ENCODE measurements at places on chromosomes 2 and 18. TPM values are rescaled to one million over a fixed set of nuclear protein-coding genes. Genes with fewer than 3 reads are reported as not detected.

DSG4 gene
- polyA plus RNA-seq = 0.04 TPM

SPEG gene
- 9.7 TPM for polyA plus RNA-seq

CYS1 gene
- 6.1 TPM for polyA plus RNA-seq

RNF144A gene
- 79.3 TPM for polyA plus RNA-seq

EGR4 gene
- polyA plus RNA-seq = not detected

CLEC4F gene
- not detected for polyA plus RNA-seq

POU3F3 gene
- 92.1 TPM for polyA plus RNA-seq

GALNT5 gene
- 0.44 TPM for polyA plus RNA-seq

DSG3 gene
- not detected for polyA plus RNA-seq

CDK15 gene
- 1.1 TPM for polyA plus RNA-seq

CCDC85A gene
- polyA plus RNA-seq = 1.8 TPM

COLEC12 gene
- 36.5 TPM for polyA plus RNA-seq

- peak; percentile 79 for DNase-seq
These were observed 266.5 kb downstream of the TCF4 start for GRCh38 chr18:55321265-55322177.

- DNase-seq = no peak
These were observed 92.8 kb upstream of the OTOS start for GRCh38 chr2:240232961-240233884.

DNA sequence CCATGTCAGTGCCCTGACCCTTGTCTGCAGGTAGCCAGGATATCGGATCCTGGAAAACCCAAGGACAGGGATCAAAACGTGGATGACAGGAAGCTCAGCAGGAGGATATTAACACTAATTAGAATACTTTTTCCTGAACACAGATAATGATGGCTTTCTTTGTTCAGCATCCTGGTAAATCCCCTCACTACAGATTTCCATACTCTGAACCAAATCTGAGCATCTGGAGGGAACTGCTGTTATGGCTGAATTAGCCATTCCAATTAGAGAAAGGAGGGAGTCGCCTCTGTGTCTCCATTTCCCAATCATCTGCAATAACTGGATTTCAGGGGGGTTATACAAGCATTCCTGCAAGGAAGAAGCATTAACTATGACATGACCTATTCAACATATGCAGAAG, 24.4 kb downstream of the CXCR4 start:
- no peak for DNase-seq

DNA sequence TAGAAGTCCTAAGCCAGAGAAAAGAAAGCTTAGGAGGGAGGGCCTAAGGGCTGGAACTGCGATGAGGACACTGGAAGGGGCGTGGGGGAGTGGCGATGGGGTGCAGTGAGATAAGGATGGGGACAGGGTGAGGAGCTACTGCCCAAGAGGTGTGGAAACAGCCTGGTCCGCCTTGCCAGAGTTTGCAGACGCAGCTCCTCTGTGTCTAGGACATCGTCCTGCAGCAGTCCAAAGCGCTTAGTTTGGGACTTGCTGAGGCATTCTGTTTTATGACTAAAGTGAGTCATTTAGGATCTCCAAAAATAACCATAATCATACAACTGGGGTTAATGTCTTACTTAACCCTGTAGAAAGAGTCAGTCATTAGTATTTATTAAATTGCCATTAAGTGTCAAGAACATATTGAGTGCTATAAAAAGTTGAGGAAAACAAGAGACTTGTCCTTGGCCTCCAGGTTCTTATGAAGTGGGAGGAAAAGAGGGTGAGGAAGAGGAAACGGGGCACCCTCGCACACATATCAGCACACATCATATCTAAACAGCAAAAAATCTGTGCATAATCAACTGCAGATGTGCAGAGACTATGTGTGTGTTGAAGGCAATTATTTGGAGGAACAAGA, 74.8 kb downstream of the CDK15 start:
- no peak for DNase-seq

GRCh38 chr2:46771309-46771708, 144.3 kb downstream of the MCFD2 start:
- no peak for DNase-seq

DNA sequence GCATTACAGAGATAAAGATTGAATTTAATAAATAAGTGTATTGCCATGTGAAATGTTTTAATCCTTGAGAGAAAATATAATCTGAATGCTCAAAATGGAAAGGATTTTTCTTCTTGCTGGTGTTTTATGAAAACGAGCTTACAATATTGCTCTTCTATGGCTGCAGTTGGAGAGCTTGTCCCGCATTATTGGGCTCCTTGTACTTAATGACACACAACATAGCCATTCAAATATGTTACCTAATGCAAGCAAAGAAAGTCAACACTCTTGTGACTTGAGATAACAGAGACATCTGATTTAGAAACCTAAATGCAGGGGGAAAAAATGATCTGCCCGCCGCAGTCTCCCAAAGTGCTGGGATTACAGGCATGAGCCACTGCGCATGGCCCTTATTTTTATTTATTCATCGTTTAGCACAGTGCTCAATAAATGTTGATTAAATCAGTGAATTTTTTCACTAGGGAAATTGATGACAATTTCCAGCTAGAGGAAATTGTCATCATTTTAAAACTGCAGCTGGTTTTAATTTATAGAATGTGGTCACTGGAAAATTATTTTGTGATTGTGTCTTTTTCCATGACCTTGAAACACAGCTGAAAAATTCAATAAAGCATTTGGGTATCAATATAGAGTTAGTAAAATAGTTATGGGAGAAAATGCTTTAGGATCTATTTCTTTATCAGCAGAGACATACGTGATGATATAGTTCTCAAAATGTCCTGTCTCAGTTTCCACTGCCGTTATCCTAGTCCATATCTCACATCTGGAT, 2.4 kb upstream of the PRKD3 start:
- DNase-seq = no peak

DNA sequence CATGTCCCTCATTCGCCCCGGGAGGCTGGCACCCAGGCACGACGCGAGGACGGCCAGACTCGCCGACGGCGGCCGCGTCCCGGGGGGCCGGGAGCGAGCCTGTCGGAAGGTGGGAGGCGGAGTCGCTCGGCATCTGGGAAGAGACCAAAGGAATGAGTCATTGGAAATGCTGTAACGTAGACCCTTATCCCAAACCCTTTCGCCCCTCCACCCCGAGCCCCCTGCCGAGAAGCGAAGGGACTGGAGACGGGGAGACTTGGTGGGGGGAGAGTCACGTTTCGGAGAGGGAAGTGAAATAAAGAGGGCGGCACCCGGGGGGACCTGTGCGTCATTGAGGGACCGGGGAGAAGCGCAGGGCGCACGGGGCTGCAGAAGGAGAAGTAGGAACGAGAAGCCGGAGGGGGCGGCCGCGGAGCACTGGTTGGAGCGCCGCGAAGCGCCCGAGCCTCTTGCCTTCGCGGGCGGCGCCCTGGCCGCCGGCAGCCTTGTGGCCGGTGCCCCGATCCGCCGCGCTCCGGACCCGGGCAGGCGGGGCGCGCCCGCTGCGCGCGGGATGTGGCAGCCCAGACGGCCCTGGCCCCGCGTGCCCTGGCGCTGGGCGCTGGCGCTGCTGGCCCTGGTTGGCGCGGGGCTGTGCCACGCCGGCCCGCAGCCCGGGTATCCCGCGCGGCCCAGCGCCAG, at the start of gene EMILIN2:
Gene EMILIN2, plus strand, starts transcription at position 371 of the 681 bp plus-strand sequence. Its CDS starts 183 bp downstream, at position 554.
- no peak for DNase-seq

DNA sequence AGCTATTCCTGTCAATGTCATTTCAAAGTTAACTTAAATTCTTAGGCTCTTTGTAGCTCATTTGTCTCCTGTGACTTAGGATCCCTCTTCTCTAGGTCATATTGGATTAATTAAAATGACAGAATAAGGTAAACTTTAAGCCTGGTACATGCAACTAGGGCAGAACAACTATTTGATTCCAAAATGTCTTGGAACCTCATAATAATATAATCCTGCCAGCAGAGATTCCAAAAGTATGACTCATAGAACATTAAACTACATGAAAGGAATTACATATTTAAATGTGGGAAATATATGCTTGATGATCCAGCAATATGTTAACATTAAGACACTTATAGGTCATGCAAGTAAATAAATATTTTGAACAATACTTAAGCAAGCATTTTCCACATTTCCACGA, 63.3 kb downstream of the COL3A1 start:
- DNase-seq = no peak

GRCh38 chr18:12838178-12838634, 45.8 kb downstream of the PTPN2 start:
- no peak for DNase-seq

- DNase-seq = no peak
These were observed 85.6 kb downstream of the MOGAT1 start for GRCh38 chr2:222756951-222757650.

GRCh38 chr2:118049816-118050140, 35.9 kb upstream of the CCDC93 start:
- DNase-seq = no peak

DNA sequence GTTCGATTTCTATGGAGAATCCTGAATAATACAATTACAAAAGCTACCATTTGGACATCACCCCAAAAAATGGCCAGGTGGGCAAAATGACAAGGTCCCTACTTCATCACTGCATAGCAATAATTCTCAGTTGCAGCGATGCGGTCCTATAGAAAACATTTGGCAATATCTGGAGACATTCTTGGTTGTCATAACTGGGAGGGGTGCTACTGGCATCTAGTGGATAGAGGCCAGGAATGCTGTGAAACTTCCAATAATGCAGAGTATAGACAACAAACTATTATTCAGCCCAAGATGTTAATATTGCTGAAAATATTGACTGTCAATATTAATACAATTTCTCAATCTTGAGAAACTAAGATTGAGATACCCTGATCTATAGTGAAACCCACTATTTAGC, 637.8 kb upstream of the PKDCC start:
- DNase-seq = no peak

DNA sequence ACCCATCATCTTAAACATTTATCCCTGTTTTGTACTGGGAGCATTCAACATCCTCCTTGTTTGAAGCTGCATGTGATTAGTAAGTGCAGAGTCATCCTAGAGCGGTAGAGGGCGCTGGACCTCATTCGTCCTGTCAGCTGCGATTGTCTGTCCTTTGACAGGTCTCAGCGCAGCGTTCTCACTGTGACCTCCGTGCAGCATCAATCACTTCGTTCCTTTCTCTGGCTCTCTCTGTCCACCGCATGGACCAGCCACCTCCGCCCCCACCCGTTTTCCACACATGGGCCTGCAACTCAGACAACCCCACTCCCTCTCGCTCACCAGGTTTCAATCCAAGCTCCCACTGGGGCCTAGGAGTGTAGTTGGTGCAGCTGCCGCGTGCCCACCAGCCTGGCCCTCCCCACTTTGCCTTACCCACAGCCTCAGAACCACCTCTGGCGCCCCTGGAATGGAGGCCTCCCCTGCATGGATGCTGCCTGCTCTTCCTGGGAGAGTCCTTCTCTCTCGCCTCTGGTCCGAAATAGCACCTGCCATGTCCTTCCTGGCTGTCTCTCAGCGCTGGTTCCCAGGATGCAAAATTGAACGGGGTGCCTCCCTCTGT, 90.5 kb downstream of the NDUFA10 start:
- peak; percentile 38 for DNase-seq

DNA sequence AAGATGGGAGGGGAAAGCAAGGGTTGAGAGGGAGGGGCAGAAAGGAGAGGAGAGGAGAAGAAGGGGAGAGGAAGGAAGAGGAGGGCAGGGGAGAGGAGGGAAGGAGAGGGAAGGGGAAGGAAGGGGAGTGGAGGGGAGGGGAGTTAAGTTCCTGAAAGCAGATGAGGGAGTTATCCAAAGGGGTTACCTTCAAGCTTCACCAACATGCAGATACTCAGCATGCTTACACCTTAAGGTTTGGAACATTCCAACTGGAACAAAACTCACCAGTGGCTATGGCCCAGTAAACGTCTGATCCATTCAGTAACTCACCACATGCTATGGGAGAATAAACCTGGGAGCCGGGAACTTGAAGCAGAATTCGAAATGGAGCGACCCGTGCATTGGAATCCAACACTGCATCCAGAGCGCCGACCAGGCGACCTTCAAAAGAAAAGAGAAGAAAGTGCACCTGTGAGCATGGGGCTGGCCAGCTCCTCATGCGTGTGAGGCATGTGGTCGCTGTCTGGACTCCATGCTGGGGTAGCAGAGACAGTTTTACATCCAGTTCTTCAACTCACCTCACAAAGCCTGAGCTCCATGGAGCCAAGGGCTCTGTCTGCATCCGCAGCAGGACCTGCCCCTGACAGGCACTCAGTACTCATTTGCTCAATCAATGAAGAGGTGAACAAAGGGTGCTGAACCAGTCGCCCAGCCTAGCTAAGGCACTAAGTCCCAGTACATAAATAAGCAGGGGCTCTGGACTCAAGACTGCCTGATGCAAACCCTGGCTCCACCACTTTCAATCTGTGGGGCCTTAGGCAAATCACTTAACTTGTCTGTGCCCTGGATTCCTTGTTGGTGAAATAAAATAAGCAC, 61.0 kb downstream of the TBC1D8 start:
- no peak for DNase-seq

- no peak for DNase-seq
These were observed 86.6 kb downstream of the POLR1A start for GRCh38 chr2:86019121-86019520.

- no peak for DNase-seq
These were observed 51.8 kb downstream of the COA5 start for GRCh38 chr2:98556344-98557033.

GRCh38 chr2:211875488-211875887, 663.1 kb downstream of the ERBB4 start:
- DNase-seq = no peak

DNA sequence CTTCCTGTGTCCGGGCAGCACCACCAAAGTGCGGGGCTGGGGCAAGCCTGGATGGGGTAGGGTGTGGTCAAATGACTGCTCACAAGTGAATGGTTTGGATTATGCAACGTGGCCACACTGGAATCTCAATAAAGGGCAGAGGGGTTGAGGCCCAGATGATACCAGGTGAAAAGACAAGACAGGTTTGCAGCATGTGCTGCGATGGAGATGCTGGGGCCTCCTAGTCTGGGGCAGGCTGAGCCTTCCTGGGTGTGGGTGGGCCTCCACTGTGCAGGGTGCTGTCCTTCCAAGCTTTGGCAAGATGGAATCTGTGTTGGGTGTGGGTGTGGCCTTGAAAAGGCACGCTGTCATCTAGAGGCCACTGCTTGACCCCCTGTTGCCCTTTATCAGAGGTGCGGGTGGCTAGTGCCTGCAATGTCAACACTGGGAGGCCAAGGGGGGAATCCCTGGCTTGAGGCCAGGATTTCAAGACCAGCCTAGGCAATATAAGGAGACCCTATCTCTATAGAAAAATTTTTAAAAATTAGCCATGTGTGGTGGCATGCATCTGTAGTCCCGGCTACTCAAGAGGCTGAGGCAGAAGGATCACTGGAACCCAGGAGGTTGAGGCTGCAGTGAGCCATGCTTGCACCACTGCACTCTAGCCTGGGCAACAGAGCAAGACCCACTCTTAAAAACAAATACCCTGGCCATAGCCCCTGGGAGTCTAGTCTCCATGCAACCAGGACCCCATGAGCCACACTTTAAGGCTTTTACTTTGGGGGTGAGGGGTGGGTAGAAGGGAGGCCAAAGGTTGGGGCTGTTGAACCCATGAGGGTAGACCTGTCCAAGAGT, 13.8 kb downstream of the RRM2 start:
- DNase-seq = no peak

GRCh38 chr2:241007880-241008710, 9.7 kb downstream of the SNED1 start:
- no peak for DNase-seq

DNA sequence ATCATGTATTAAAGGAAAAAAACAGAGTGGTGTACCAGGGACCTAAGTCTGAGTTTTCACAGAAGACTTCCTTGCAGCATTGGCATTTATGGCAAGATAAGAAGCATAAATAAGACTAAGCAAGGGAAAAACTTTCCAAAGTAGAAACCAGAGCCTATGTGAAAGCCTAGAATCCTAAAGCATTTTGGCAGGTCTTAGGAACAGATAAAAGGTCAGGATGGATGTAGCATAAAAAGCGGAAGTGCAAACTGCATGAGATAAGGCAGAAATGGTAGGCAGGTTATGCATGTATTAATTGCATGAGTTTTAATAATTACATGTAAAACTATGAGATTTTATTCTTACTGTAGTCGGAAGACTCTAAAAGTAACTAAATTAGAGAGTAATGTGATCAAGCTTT, 596.5 kb downstream of the SUCLG1 start:
- DNase-seq = no peak

All from left renal pelvis (tissue), 4 donors.